Ecto neural progenitor cell (in vitro differentiated cells): ENCODE measurements at places on chromosomes 2 and 18.

GRCh38 chr18:38963943-38964660 is 1398.5 kb upstream of the CELF4 start:
- DNase-seq = no peak

GRCh38 chr2:217873371-217873770 is 129.4 kb downstream of the TNS1 start:
- no peak for DNase-seq

DNA sequence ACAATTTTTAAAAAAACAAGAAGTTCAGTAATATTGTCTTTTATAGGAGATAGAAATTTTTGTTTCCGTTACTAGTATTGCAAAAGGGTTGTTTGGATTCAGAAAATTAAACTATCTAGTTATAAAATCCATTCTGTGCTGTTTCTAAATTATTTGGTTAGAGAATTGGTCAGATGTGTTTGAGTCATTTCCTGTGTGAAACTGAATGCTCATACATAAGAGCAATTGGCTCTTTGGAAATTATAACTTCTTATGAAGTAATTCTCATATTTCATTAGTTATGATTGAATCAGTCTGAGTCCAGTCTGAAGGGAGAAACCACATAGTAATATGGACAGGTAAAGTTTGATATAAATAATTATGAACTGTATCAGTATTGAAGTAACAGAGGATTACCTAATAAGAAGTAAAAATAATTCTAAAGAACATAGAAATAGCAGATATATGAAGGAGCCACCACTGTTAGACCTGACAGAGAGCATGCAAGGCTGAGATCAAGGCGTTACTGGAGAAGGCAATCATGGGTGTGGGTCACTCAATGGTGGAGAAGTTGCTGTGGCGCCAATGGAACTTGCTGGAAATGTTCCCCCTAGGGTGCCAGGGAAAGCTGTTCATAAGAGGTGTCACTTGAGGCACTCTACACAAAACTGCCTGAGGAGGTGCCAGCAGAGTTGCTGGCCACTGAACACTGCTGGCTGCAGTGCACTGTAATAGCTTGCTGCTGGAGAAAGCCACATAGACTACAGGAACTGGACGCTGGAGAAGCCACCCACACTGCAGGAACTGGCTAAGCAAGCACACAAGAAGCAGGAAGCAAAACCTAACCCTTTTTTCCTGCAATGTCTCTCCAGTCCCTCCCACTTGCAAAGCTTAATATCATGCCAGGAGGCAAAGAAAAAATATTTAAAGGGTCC is 18.0 kb upstream of the FAP start:
- no peak for DNase-seq

GRCh38 chr18:78242806-78243205 is 736.8 kb upstream of the SALL3 start:
- no peak for DNase-seq

DNA sequence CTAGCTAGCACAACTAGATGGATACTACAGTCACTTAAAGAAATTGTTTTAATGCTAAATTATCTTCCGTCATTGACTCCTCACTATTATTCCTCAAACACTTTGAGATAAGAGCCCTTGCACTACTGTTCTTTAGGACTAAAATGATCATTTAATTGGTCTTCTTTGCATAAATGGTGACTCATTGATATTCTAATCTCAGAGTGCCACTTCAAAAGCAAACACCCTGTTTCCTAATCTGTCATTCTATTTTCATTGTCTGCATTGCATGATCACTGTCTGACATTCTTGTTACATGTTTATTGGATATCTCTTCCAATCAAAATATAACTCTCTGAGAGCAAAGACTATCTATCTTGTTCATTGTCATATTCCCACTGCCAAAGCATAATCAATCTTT is 313.9 kb downstream of the EXOC6B start:
- DNase-seq = no peak

GRCh38 chr2:145267451-145267850 is 747.5 kb upstream of the ZEB2 start:
- DNase-seq = no peak

GRCh38 chr2:45276914-45277313 is 267.7 kb upstream of the SIX2 start:
- DNase-seq = no peak

DNA sequence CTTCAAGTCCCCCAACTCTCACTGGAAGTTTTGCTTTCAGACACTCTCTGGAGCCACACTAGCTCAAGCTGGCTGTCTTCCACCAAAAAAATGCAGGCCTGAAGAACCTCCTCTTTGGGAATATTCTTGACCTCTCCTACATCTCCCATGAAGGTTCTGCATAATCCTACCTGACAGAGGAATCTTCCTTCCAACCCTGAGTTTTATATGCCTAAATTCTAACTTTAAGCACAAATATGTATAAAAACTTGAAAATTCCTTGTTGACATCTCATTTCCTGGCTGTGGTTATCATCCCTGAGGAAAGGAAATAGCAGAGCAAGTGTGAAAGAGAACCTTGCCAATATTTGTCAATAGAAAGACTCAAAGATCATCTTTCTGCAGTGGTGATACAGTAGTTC is 249.0 kb downstream of the LPIN1 start:
- no peak for DNase-seq

GRCh38 chr2:14348247-14348646 is 284.3 kb upstream of the LRATD1 start:
- no peak for DNase-seq

DNA sequence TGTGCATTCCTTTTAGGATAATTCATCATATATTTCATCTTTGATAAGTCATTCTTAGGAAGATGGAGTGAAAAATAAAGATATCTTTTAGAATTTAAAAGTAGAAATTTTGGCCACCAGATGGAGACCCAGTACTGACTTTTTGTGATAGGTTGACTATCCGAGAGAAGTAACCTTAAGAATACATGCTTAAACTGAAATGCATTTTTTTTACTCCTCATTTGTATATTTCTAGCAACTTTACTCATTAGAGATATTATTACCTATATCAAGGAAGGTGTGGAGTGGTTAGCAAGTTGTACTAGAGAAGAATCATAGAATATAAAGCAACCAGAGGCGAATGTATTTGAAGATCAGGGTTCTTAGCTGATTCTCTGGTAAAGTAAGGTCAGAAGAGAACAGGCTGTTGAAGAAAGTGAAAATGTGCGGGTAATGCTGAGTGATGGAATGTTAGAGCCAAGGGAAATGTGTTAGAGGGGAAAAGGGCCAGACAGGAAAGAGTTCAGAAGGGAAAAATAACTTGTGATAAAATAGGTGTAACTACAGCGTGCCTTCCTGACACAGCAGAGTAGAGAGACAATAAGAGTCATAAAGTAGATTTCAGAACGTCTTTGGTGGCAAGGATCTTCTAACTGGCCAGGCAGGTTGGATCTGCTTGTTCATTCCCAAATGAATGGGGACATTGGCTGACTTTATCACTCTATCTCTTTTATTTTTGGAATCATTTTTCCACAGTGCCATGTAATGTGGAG is 52.3 kb downstream of the TDRD15 start:
- DNase-seq = no peak

DNA sequence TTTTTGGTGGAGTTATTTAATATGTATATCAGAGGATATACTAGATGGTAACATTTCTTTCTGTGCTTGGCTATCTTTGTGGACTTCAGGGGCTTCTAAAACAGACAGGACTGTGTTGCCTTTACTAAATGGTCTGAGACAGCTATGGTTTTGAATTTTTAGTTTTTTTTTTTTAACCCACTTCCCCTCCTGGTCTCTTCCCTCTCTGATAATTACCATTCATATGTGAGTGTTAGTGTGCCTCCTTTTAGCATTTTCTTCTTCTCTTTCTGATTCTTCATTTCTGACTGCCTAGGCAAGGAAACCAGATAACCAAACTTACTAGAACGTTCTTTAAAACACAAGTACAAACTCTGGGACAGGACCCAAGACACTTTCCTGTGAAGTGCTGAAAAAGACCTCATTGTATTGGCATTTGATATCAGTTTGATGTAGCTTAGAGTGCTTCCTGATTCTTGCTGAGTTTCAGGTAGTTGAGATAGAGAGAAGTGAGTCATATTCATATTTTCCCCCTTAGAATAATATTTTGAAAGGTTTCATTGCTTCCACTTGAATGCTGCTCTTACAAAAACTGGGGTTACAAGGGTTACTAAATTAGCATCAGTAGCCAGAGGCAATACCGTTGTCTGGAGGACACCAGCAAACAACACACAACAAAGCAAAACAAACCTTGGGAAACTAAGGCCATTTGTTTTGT is 52.7 kb downstream of the SMAD4 start:
- DNase-seq = no peak

GRCh38 chr2:36562973-36563532 is 34.9 kb downstream of the FEZ2 start:
- no peak for DNase-seq

DNA sequence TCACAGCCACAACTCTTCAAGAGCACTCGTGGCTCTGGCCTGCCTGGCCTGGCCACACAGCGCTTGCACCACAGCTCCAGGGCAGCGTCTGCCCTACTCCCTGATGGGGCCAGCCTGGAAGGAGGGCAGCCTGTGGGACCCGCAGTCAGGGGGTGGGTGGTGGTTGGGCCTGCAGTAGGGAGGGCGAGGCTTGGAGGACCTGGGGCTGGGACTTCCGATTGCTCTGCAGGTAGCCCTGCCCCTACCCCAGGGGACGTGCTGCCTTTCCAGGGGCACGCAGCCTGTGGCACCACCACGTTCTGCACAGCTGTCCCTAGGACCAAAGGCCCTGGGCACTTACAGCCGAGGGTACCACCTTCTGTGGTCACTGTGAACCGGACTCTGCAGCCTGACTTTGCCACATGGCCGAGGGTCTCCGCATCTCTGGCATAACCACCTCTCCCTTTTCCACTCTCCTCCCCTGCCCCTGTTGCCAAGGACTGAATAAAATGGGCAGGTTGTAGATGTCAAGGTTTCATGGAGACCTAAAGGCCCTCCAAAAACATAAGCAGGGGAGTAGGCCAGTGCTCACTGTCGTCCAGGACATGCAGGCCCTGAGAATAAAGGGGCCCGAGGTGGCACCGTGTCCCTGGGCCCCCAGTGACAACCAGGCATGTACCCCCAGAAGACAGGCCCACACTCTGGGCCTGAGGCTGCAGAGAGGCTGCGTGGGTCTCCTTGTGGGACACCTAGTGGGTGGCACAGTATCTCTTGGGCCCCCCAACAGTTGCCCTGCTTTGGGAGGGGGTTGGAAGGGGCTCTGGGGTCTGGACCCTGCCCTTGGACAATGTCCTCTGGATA is 87.3 kb downstream of the INHBB start:
- DNase-seq = no peak

GRCh38 chr2:209097168-209097567 is 326.7 kb upstream of the MAP2 start:
- DNase-seq = no peak

DNA sequence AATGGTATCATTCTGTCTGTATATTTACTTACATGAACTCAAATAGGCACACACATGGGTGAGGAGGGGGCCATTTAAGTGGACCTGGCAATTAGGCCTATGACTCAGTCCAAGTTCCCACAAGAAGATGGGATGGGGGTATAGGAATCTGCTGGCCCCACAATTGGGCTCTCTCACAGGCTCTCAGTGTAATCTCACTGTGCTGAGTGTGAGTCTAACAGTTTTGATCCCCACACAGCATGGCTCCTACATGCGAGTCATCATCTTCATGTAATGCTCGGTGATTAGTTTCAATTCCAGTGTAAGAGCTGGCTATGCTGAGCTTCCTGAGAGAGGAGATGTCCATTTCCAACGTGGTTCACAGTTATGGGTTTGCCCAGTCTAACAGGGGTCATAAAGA is 114.0 kb downstream of the GATA6 start:
- DNase-seq = no peak

DNA sequence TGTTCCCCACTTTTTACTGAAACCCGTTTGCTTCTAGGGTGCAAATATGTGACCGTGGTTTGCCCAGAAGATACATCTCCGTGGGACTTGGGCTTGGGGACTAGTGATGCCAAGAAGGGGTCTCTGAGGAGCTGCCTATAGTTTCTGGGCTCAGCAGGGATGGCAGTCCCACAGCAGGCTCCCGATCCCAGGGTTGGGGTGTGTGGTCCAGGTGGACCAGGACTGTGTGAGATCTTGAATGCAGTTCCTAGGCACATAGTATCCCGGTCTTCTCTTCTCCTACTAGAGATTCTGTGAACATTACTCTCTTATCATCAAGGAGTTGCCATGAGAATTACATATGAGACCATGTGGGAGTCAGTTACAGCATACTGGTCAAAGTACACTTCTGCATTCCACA is 435.8 kb upstream of the SPRED2 start:
- no peak for DNase-seq

GRCh38 chr18:8730080-8730827 is 24.9 kb downstream of the MTCL1 start:
- no peak for DNase-seq

GRCh38 chr2:105362862-105363591 is 25.7 kb downstream of the C2orf49 start:
- no peak for DNase-seq

GRCh38 chr18:10299643-10300042 is 154.8 kb upstream of the APCDD1 start:
- no peak for DNase-seq

DNA sequence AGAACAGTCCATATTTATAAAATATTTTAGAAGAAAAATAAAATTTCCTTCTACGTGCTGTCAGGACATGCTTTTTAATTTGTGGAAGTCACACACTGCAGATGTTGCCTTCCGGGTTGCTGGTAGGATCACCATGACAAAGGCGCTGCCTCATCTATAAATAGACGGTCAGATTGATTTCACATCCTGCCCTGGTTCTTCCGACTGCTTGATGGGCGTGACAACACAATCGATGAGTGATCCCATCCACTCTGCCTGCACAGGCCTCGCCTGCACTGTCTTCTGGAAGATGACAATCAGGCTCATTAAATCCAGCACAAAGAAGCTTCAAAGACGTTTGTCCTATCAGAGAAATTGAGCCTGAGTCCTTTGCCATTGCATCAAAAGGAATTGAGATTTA is 318.9 kb upstream of the TRIB2 start:
- no peak for DNase-seq

- no peak for DNase-seq
These were observed at the start of gene TMEM237 for GRCh38 chr2:201643216-201643890. Gene TMEM237, minus strand, starts transcription at chr2:201643503. Its CDS starts 103 bp downstream, at chr2:201643400.

- DNase-seq = no peak
These were observed 32.9 kb upstream of the PPM1B start for GRCh38 chr2:44135771-44136170.

DNA sequence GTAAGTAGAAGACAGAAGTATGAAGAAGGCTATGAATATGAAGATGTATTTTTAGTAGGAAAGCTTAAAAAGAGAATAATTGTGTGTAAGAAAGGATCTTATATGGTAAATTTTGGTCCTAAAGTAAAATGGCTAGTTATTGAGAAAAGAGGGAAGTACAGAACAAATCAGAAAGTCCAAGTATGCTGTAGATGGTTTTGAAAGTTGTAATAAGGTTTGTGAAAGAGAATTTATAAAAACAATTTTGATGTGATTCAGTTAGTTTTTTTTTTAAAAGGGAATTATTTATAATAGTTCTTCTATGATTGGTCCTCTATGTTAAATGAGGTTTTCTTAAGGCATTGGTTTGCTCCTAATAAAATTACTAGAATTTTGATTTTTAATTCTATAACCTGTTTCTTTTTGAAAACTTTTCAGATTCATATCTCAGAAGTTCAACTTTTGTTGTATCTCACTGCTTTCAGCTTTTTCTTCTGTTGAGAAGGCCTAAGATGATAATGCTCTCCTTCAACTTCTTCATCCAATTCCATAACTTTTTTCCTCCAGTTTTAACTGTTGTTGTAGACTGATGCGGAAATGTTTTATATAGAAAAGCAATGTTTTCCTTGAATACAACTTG is 322.7 kb downstream of the NOL4 start:
- no peak for DNase-seq
